ENCODE measurements at places on chromosomes 11 and 22.

DNA sequence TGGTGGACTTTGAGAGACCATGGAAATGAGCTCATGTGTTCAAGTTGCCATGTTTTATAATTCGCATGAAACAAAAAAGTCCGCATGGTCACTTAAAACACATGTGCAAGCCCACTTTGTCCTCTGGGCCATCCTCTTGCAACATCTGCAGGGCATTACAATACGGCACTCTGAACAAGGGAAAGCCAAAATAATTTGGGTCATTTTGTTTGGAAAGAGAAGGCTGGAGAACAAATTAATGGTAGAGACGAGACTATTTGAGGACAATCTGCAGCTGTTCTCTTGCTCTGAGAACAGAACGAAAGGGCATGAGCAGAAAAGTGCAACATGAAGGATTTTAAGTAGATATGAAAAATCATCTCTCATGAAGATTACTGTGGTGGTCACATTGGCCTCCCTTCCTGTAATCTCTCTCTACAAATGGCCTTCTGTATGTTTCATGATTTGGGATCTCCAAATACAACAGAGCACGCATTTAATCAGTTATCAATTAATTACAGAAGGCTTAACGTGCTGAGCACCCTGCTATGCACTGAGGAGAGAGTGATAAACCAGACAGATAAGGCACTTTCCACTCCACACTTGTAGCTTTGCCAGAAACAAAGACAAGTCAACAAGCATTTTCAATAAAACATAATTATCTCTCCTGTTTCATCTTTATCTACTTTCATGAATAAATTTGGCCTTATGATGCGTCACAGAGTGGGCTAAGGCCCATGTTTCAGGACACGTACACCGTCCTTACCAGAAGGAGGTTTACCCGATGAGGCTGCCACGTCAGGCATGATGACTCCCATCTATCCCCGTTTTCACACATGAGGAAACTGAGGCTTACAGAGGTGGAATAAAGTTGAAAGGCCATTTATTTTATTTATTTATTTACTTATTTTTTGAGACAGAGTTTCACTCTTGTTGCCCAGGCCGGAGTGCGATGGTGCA lies 384.1 kb downstream of the LARGE1 start:
- DNase-seq, result no peak

DNA sequence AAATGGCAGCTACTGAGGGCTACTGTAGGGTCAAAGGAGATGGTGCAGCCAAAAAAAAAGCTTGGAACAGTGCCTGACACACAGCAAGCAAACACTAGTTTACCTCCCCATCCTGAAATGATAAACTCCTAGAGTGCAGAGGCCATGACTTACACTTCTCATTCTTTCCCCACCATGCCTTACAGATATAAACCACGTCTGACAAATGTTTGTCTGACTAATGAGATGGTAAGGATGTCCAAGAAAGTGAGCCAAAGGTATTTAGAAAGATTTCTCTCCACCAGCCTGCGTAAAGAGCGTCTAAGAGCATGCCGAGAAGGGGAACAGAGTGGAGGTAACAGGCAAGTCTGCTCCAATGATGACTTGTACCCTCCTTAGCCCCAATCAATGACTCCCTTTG lies 99.0 kb downstream of the LARGE1 start:
- no peak for DNase-seq

GRCh38 chr11:73085189-73085875 lies 56.8 kb downstream of the FCHSD2 start:
- DNase-seq, result no peak

DNA sequence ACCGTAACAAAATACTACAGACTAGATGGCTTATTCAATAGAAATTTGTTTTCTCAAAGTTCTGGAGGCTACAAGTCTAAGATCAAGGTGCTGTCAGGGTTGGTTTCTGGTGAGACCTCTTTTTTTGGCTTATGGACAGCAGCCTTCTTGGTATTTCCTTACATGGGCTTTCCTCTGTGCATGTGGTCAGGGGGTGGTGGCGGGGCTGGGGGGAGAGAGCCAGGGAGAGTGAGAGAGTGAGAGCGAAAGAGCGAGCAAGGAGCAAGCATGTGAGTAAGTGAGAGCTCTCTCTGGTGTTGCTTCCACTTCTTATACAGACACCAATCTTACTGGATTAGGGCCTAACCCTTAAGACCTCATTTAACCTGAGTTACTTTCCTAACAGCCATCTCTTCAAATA lies 181.5 kb downstream of the TMEM135 start:
- no peak for DNase-seq

GRCh38 chr11:77198440-77198849 lies 70.4 kb downstream of the MYO7A start:
- no peak for DNase-seq

Data from activated CD4-positive, alpha-beta T cell treated with anti-CD3 and anti-CD28 coated beads for 4 hours (primary cell).